LNCaP clone FGC (cell line): ENCODE measurements at places on chromosomes 7 and 10.
A peak's percentile ranks its signal among the peaks of the same experiment; 100 is the strongest.

DNA sequence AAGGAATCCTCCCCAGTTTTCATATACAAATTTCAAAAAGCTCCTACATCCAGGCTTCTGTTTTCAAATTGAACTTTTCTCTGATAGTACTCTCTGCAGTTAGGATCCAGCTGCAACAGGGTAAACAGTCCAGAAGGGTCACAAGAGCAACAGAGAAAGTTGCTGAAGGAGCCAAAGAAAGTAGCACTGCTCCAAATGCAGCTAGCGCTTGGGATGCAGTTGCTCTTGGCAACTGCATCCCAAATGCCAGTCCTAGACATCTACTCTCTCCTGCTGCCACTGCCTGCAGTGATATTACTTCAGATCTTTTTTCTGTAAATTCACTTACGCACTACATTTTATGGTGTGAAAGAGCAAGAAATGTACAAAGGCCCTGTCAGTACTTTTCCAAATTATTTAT is 14.6 kb downstream of the GPR37 start:
- DNase-seq = no peak

DNA sequence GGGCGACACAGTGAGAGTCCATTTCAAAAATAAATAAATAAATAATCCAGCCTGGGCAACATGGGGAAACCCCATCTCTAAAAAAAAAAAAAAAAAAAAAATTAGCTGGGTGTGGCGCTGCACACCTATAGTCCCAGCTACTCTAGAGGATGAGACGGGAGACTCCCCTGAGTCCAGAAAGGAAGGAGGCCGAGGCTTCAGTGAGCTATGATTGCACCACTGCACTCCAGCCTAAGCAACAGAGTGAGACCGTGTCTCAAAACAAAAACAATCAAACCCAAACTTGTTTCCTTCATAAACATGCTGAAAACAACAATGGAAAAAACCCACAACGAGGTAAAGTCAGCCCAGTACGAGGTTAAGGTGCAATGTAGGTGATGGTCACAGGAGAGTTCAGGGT is 1.2 kb downstream of the COX19 start:
- DNase-seq = no peak

GRCh38 chr7:111528331-111528730 is 34.0 kb downstream of the IMMP2L start:
- DNase-seq = no peak

DNA sequence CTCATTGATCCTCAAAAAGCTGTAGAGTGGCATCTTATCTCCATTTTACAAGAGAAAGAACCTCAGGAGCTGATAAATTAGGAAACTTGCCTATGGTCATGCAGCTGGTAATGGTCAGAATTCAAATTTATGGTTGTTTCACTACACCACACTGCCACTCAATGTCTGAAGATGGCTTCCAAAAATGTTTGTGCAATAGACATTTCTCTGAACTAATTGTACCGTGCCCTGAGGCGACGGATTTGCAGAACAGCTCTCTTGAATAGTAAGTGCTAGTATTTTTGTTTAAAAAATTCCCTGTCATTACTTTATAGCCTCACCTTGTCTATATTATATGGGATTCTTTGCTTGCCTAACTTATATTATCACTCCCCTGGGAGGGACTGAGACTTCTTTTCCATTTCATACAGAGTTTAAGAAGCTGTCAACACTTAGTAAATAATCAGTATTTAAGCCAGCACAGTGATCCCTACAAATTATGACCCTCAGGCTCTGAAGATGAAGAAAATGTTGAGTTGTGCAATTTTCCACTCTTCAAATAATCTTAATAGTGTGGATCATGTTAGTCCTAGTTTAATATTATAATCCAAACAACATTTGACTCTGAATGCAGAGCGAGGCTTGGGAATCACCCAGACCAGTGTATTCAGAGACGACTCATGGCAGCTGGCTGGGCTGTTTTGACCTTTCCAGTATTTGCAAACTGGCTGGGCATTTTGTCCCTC is 346.6 kb downstream of the PTEN start:
- DNase-seq = no peak

GRCh38 chr10:90373911-90374310 is 483.9 kb downstream of the HTR7 start:
- no peak for DNase-seq

DNA sequence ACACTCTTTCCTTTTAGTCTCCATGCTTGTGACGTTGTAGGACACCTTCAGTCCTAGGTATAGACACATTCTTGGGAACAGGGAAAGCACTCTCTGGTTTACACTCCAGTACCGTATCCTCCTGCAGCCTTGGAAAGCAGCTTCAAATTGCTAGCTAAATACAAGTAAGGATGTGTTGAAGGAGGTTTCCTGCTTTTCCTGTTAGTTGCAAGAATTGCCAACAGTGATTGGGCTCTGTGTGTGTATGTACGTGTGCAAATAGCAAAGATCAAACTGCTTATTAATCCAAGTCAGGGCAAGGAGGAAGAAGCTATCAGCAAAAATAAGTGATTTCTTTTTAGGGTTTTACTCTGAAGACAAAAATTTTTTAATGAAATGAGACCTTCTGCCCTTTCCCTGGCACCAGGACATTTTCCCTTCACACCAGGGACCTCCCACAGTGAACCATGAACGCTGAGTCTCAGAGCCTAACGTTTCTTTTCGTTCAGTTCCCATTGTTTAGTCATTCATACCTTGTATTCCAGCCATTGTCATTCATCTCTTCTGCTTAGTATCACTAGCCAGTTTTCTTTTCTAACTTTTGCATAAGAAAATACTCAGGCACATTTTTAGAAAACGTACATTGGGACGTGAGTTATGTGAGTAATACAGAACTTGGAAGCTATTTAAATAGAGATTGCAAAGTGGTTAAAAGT is 36.9 kb upstream of the AUTS2 start:
- DNase-seq = peak; percentile 64

DNA sequence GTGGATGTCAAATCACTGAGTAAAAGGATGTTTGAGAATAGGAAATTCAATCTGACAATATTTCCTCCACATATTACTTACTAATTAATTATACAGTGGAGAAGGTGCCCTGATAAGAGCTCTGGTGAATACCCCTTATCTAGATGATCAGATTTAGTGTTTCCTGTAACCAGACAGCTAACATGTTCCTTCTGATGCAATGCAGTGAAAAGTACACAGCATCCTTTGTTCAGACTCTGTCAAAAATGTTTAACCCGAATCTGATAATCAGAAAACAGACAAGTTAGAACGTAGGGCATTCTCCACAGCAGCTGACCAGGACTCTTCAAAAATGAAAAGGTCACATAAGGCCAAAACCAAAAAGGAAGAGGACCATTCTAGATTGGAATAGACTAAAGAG is 46.2 kb downstream of the WDR11 start:
- peak; percentile 2 for DNase-seq

- no peak for DNase-seq
Measured at GRCh38 chr10:49168171-49168540, 20.0 kb downstream of the TMEM273 start.

DNA sequence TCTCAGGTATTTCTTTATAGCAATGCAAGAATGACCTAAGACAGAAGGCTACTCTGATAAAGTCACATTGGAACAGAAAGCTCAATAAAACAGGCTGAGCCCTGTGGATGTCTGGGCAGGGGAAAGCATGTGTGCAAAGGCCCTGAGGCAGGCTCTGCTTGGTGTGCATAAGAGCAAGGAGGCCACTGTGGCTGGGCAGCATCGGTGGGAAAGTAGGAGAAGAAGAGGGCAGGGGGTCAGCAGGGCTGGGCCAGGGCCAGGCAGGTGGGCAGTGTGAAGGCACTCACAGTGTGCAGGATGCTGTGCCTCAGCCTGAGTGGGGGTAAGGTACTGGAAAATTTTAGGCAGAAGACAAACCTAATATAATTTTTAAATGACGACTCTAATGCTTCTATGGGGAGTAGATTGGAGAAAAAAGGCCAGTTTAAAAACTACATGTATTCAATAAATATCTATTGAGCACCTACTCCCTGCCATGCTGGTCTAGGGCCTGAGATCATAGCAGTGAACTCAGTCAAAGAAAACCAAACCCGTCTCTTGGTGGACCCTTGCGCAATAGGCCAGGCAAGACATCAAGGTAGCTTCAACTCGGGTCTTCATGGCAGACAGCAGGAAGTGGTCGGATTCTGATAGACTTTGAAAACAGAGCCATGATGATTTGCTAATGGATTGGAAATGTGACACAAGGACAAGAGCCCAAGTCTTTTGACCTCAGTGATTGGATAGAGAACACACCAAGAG is 572.3 kb downstream of the TCERG1L start:
- DNase-seq = no peak

DNA sequence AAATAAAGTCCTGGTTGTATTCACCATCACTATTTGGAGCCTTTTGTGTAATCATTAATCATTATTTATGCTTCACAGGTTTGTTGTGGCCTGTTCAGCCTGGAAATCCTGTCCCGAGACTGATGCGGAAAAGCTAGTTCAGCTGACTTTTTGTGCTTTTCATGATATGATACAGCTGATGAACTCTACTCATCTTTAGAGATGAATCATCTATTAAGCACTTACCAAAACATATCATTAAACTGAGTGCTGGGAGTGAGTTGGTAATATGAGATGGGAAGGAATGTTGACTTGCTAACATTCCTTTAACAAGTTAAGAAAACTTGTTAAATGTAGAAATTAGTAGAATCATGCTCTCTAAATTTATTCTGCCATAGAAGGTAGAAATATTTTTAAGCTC is 53.0 kb downstream of the CROT start:
- DNase-seq = no peak

GRCh38 chr7:139875821-139876241 is 46.8 kb downstream of the TBXAS1 start:
- DNase-seq = no peak

DNA sequence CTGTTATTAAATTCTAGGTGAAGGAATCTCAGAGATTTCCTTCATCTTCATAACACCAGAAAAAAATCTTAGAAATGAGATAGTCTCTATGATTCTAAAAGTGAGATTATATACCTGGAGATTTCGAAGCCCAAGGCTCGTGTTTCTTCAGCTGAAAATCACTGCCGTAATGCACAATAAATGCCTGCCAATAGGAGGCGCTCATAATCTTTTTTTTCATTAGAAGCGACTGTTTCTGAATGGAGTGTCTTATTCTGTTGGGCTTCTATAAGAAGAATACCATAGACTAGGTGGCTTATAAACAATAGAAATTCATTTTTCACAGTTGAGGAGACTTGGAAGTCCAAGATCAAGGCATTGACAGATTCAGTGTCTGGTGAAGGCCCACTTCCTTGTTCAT is 294.7 kb downstream of the PRKG1 start:
- DNase-seq = no peak

DNA sequence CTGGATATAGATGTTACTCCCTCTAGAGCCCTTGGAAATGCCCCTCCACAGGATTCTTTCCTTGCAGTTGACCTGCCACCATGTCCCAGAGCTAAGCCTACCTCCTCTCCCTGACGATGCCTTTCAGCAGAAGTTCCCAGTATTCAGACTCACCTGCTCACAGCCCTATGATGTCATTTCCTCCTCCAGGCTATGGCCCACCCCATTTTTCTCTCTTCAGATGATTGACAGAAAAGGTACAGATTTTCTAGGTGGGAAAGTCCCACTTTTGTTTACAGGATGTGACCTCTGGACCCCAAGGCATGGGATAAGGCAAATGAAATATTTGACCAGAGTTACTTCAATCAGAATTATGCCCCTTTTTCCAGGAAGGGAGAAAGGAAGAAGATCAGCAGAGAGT is 280.2 kb upstream of the PHYHIPL start:
- no peak for DNase-seq

GRCh38 chr10:81021428-81022129 is 483.9 kb downstream of the SH2D4B start:
- no peak for DNase-seq

- DNase-seq = no peak
Measured at GRCh38 chr7:152480664-152481063, 44.9 kb upstream of the KMT2C start.

- no peak for DNase-seq
Measured at GRCh38 chr10:12179606-12180170, 16.0 kb downstream of the NUDT5 start.

- no peak for DNase-seq
Measured at GRCh38 chr10:89389254-89389653, 3.2 kb upstream of the IFIT1 start.

DNA sequence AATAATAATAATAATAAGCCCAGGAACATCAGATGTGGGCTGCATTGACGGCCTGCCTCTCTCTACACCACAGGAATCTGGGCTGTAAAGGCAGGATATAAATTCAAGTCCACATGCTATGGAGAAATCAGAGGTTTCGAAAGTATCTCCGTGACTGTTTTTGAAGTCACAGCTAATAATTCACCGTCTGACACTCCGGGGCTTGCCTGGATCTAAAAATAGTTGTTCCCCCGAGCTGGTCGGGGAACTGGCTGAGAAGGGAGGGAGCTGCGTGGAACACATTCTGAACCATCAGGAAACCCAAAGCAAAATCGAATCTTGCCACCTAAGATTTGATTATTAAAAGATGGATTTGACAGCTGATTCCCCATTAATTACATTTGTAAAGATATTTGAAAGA is 35.4 kb downstream of the KLF6 start:
- DNase-seq = no peak

DNA sequence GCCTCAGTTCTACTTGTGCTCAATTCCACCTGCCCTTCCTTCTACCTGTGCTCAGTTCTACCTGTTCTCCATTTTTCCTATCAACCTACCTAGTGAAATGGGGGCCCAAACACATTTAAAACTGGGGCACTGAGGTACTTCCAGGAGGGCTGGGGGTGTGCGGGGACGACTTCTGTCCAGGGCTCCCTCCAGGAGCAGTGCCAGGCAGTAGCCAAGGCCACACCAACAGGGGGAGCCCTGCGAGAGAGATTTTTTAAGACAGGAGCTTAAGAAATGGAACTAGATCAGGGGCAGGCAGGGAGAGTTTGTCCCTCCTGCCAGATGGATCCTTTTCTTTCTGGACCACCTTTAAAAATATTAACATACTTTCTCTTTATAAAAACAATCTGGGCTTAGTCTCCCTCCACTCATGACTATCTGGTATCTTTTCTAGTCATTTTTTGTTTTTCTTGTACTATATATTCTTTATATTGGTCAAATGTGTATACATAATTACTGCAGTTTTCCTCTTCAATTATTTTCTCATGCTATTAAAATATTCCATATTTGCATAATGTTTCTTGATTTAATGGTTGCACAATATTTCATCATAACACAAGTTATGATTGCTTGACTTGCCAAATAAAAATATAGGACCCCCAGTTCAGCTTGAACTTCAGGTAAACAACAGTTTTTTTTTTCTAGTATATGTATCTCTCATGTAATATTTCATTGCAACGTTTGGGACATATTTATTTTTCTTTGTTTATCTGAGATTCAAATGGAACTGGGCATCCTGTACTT is 47.3 kb upstream of the INSYN2A start:
- peak; percentile 7 for DNase-seq

GRCh38 chr7:134842062-134842461 is 62.6 kb downstream of the CALD1 start:
- DNase-seq = no peak

- DNase-seq = no peak
Measured at GRCh38 chr7:130973637-130974036, 239.6 kb upstream of the KLF14 start.

DNA sequence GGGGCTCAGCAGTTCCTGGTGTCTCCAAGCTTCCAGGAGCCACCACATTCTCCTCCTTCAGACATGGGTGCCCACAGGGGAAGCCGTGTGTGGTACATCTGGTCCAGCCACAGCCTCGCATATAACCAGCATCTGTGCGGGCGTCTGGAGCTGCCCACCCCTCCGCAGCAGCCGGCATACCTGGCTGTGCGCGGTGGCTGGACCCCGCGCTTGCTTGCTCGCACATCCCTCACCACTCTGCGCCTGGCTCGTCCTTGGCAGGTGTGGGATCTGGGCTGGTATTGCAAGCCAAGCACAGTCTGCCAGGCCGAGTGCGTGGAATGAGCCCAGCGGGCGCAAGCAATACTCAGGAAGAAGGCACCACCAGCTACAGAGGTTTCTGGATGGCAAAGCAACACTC is 117.7 kb upstream of the MBL2 start:
- DNase-seq = no peak
